ENCODE measurements at places on chromosomes 12 and 14.

DNA sequence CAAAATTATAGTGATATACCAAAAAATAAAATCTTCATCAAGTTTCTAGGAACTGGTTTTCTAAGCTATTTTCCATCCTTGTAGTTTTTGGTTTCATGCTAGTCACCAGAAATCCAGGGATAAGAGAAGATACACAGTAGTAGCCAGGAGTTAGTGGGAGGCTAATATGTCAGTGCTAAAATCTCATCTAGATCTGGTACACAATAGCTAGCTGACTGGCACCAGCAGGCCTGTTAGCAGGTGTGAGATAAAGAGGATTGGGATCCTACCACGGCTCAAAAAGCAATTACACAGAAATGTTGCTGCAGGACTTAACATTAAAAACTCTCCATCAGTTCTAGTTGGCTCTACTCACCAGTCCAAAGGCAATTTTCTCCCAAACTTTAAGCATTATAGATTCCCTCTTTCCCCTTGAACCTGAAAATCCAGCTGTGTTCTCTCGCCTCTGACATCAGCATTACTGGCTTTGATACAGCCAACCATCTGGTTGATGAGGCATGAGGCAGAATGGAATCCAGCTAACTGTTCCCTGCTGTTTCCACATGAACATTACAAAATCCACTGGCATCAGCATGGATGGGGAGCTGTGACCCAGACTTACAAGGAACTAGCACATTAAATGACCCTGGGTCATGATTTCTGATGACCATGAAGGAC, 41.8 kb upstream of the CCDC196 start:
- no peak for DNase-seq

- peak; percentile 10 for DNase-seq
These were observed 102.5 kb upstream of the GPHB5 start for GRCh38 chr14:63421226-63421625.

DNA sequence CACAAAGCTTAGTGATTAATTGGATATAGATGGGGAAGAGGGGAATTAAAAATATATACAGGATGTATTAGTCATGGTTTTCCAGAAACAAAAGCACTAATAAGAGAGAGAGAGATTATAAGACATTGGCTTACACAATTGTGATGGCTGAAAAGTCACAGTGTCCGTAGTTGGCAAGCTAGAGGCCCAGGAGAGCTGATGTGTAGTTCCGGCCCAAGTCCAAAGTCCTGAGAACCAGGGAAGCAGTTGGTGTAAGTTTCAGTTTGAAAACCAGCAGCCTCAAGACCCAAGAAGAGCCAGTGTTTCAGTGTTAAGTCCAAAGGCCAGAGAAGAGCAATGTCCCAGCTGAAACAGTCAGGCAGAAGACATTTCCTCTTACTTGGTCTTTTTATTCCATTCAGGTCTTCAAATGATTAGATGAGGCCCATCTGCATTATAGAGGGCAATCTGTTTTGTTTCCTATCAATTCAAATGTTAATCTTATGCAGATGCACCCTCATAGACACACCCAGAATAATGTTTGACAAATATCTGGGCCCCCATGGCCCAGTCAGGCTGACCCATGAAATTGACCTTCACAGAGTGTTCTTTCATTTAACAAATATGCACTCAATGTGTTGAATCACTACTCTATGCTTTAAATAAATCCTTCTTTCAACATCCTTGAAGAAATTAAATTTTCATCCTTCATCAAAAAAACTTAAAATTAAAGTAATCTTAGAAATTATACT, 67.2 kb upstream of the DIO2 start:
- no peak for DNase-seq

DNA sequence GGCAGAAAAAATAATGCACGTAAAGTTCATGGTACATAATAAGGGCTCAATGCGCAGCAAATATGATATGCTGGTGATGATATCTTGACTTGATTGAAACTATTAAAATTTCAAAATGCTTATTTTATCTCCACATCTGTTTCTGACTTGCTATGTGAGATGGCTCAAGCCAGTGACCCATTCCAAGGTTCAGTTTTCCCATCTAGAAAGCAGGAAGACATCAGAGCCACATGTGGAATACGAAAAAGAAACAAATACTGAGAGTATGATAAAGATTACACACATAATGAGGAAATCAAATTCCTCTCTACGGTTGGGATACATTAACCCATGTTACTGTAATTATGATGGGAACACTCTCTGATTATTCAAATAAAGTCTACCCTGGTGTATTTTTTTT, 24.0 kb upstream of the TSPAN11 start:
- no peak for DNase-seq

DNA sequence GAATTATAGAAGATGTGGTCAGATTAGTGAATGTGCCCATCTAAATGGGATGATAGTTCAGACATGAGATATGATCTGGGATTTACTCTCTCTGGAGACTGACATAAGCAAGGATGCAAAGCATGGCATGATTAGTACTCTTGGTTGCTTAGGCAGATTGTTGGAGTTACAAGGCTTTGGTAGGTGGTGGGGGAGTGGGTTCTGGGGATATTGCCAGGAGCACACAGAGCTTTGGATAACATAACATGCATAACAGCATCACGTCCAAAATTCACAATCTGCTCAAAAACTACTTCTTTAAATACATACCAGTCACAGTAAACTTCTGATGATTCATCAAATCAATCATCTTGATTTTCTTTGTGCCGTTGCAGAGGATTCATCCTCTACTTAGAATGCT, 287.4 kb downstream of the ACSS3 start:
- DNase-seq = peak; percentile 74

DNA sequence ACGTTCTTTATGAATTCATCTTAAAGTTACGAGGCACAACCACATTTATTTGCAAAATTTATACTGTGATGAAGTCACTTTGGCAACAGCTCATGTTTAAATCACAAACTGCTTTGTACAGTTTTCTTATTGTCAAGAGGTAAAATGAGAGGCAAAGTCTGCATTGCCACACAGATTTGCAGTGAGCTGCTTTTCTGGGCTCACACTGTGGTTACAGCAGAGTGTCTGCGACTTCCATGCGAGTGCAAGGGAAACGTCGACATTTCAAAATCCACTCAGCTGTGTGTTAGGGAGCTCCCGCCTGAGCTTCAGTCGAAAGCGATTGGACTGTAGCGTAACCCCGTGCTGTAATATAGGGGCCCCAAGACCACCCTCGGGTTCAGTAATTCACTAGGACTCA, 13.0 kb downstream of the MTA1 start:
- no peak for DNase-seq

DNA sequence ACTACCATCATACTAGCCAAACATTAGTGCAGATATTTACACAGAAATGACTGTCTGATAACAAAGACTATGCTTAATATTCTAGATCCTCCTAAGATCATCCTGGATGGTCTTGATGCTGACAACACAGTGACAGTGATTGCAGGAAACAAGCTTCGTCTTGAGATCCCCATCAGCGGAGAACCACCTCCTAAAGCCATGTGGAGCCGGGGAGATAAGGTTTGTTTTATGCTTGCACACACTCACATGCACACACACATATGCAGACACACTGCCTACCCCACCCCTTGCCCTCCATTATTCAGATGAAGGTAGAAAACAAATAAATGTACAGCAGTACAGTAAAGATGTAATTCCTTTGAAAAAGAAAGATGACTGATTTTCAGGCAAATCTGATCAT, 44.4 kb upstream of the CHPT1 start:
- no peak for DNase-seq

DNA sequence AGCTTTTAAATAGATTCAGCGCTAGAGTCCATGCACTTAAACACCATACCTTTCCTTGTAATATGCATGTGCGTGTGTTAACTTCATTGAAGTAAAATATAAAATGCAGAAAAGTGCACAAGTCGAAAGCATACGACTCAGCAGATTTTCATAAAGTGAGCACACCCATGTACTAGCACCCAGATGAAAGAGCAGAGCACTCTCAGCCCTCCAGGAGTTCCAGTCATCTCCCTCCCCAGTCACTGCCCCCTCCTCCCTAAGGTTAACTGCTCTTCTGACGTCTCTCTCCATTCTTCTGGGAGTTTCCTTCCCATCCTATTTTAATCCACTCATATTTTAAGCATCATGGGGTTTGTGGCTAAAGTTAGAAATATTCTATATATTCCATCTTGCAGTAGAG, 20.2 kb downstream of the RDH12 start:
- DNase-seq = no peak

All from NCI-H446 (cell line).